ENCODE measurements at places on chromosomes 6 and 20.
A peak's percentile ranks its signal among the peaks of the same experiment; 100 is the strongest.

- no peak for DNase-seq
Measured at GRCh38 chr20:33584976-33585375, 77.2 kb upstream of the C20orf144 start.

- DNase-seq: peak; percentile 38
Measured at GRCh38 chr6:85594197-85594930, 706 bp upstream of the SNX14 start.

- DNase-seq: peak; percentile 26
Measured at GRCh38 chr20:53657279-53657678, 63.6 kb upstream of the ZNF217 start.

DNA sequence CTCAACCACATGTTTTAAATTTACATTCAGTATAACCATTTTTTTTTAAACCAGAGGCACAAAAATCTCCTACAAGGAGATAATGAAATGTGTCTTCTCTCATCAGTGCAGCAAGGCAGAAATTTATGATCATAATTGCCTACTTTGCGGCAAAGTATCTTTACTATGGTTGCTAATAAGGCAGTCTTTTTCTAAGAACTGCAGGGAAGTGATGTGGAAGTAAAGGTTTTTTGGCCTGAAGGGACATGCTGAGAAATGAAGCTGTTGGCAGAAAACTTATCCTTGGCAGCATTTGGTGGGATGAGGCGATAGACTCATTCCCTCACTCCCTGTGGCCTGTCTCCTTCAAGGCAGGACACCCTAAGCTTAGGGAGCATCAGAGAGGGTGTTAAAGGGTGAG lies 48.7 kb downstream of the SCGN start:
- no peak for DNase-seq

DNA sequence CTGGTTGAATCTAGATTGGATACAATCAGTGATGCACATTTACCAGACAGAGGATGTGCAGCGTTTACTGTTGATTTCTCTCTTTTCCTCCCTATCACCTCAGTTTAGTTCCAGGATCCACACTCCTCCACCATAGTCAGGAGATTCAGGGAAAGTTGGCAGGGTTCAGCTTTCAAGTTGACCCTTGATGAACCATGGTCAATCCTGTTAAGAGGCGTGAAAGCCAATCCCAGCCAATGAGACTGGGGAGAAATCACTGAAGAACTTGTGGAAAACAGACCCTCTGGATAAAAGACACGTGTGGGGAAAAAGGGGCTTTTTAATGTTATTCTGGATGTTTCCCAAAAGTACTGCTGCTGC lies 19.2 kb upstream of the SCP2D1 start:
- no peak for DNase-seq

DNA sequence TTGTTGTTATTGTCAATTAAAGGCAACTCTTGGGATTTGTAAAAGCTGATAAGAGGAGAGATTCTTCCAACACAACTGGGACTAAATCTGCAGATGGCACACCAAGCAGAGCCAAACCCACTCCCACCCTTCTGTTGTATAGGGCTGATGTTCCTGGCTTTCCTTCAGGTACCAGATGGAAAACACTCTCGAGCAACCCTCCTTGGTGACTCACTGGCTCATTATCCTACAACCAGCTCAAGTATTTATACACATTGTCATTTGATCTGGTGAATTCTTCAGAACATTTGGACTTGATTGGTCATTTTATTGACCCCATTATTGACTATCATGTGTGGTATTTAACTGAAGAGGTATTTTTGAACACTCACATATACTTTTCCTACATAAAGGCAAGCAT lies 190.3 kb upstream of the PCSK2 start:
- DNase-seq: no peak
